ENCODE measurements at places on chromosomes 12 and 14.

DNA sequence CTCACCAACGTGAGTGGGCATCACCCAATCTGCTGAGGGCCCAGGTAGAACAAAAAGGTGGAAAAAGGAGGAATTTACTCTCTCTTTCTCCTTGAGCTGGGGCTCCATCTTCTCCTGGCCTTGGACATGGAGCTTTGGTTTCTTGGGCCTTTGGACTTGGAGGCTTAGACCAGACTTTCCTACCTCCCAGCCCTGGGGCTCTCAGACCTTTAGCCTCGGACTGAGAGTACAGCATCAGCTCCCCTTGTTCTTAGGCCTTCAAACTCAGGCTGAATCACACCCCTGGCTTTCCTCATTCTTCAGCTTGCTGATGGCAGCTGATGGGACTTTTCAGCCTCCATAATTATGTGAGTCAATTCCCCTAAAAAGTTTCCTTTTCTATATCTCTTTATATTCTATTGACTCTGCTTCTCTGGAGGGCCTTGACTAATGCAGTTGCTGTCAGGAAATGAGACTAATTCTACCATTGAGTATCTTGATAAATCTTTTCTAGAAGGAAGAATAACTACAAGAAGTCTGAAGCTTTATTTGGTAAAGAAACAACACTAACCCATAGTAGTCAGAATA, 15.9 kb upstream of the CLEC4E start:
- no peak for DNase-seq

DNA sequence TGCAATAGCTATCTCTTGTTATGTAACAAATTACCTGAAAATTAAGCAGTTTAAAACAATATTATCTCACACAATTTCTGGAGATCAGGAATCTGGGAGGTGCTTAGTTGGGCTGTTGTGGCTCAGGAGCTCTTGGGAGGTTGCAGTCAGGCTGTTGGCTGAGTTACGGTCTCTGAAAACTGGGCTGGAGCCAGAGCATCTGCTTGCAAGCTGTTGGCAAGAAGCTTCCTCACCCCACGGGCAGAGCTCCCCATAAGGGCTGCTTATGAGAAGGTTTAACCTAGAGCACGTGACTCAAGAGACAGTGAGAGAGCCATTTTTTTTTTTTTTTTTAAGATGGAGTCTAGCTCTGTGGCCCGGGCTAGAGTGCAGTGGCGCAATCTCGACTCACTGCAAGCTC, 346.8 kb downstream of the ATP23 start:
- DNase-seq: no peak

- DNase-seq: no peak
Observed at GRCh38 chr12:92226961-92227360, 81.3 kb upstream of the BTG1 start.

DNA sequence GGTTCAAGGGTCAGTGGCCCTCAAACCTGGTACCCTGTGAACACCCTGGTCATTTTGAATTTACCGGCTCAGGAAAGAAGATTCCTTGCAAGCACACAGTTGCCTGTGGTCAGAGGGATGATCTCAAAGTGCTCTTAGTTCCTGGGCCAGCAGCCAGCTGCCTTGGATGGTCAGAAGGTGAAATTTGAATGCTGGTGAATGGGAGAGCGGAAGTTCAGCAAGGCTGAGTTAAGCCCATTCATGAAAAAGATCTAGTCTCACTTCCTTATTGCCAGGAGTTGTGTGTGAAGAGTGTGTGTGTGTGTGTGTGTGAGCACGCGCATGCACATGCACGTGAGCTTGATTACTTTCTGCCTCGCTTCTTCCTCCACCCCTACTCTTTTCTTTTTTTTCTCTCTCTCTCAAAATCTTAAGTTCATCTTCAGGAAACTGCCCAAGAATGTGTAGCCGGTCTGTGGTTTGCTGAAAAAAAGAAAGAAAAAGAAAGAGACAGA, 155.5 kb upstream of the CCND2 start:
- no peak for DNase-seq

GRCh38 chr12:67909091-67909531, 80.1 kb upstream of the IFNG-AS1 start:
- DNase-seq: no peak

DNA sequence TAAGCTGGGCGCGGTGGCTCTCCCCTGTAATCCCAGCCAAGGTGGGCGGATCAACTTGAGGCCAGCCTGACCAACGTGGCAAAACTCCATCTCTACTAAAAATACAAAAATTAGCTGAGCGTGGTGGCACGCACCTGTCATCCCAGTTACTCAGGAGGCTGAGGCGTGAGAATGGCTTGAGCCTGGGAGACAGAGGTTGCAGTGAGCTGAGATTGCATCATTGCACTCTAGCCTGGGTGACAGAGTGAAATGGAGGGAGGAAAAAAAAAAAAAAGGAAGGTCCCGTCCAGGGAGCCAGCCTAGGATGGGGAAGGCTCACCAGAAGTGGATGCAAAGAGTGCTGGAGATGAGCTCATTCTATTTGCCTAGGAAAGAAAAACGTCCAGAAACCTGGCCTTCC, 1.9 kb upstream of the CD27 start:
- no peak for DNase-seq

- DNase-seq: peak; percentile 46
Observed at GRCh38 chr12:39272871-39273655, 169.9 kb downstream of the KIF21A start.

DNA sequence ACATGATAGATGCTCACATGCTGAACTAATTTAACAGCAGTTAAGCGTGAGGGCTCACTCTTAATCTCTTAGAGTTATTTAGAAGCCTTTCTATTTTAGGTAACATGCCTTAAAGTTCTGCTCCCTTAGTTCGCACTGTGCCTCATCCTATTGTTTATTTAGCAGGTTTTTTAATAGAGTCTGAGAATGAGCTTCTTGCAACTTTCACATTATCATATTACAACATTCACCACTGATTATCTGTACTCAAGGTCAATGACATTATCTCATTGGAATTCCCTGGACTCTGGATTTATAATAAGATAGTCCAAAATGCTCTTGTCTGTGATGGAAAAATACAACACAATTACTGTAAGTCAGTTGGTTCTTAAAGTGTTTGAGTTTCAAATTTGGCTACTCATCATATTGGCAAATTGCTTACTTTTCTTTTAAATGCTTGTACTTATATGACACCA, 183.6 kb upstream of the SLC38A2 start:
- no peak for DNase-seq

- DNase-seq: no peak
Observed at GRCh38 chr12:132646850-132647249, 28.3 kb downstream of the P2RX2 start.

GRCh38 chr12:48875944-48876515, 10.4 kb upstream of the RND1 start:
- DNase-seq: no peak

- DNase-seq: no peak
Observed at GRCh38 chr12:24681570-24681969, 267.3 kb downstream of the BCAT1 start.

DNA sequence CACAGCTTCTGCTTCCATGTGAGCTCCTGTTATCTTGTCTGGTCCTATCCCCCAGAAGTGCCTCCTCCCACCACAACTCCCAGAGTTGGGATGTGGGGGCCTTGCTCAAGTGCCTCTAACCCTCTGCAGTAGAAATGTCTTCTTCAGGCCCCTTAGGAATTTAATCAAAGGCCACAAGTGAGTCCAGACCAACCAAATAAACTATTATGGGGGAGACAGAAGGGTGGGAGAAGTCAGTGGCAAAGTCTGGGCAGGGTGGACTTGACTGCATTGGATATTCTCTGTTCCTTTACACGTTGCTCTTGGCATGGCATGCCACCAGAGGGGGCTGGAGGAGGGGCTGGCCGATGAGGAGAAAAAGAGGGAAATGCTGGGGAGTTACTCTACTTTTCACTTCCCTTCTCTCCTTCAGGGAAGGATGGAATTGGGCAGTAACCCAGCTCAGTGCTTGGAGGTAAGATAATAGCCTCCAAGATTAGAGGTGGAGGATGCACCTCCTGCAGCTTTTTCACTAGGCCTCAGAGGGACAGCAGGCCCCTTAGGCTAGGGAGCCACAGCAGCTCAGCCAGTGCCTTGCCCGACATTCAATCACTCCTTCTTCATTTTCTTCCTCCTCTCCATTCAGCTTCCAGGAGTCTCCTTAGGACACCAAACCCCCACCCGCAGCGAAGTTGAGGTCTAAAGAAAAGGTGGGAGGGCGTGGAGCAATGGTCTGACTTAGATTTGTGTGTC, 1.2 kb upstream of the AP1G2 start:
- no peak for DNase-seq

- DNase-seq: no peak
Observed at GRCh38 chr14:43949400-43949799, 557.7 kb downstream of the FSCB start.

DNA sequence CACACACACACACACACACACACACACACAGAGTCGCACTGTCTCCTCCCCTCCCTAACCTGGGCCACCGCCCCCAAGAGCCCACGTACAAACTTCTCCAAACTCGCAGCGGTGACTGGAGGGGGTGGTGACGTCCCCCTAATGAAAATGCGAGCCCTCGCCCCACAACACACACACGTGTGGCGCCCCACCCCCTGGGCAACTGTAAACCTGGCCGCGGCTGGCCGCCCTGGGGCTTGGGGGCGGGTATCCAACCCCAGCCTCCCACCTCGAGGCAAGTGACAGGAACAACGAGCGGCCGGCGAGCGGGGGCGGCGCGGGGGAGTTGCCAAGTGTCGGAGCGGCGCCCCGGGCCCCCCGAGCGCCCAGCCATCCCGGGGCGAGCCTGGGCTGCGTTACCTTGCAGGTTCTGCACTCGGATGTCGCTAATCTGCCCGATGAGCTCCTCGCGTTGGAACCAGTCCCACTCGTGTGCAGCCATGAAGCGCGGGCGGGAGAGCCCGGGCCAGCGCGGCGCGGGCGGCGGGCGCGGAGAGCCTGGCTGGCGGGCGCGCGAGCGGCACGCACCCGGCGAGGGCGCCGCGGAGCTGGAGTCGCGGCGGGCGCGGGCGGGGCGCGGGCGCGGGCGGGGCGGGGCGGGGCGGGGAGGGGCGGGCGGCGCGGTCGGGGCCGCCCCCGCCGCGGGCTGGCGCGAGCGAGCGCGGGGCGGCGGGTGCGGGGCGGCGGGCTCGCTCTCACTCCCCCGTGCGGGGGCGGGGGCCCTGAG, at the start of gene CLMN:
CLMN (minus strand) TSS at position 597 of the 766 bp plus-strand sequence; CDS start at position 481, 116 bp downstream.
- no peak for DNase-seq

- DNase-seq: no peak
Observed at GRCh38 chr14:58788655-58789503, 151.1 kb downstream of the DACT1 start.

DNA sequence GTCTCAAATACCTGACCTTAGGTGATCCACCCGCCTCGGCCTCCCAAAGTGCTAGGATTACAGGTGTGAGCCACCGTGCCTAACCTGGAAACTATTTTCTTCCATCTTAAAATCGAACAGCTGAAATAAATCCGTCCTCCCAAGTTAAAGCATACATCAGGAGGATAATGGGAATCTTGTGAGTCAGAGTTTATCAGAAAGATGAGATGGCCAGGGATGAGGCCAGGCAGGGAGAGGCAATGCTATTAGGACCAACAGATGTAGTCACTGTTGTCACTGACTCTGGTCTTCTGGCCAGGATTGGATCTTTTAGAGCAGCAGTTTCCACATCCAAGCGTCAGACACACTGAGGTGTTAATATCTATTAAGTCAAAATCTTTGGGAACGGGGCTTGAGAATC, 61.7 kb upstream of the USP44 start:
- no peak for DNase-seq

GRCh38 chr12:122063694-122064024, 14.9 kb upstream of the MLXIP start:
- no peak for DNase-seq

- peak; percentile 24 for DNase-seq
Observed at GRCh38 chr14:21861153-21861552, 187.5 kb upstream of the OR4E1 start.

DNA sequence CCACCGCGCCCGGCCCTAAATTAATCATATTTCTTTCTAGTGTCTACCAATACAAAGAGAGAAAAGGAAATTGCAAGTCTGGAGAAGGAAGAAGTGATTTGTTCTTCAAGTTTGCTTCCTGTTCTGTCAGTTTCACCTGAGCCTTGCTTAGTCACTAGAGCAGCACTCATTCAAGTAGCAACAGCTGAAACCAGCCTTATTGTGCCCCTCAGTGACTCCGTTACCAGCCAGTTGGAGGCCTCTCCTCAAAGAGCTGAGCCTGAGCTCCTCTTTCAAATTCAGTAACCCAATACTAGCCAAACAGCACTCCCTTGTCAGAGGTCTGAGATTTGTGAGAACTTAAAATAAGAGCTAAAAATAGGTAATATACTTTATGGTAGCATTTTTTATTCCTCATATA, 17.4 kb downstream of the PAWR start:
- DNase-seq: no peak

- DNase-seq: no peak
Observed at GRCh38 chr12:113302886-113303640, 31.8 kb downstream of the SLC8B1 start.

- DNase-seq: no peak
Observed at GRCh38 chr12:15918066-15918465, 6.9 kb downstream of the DERA start.

- DNase-seq: no peak
Observed at GRCh38 chr14:93107453-93107852, 8.3 kb downstream of the ITPK1 start.

- DNase-seq: no peak
Observed at GRCh38 chr12:93563807-93564538, 8.5 kb upstream of the SOCS2 start.

GRCh38 chr12:54701940-54702592, 53.9 kb upstream of the DCD start:
- DNase-seq: peak; percentile 61

- no peak for DNase-seq
Observed at GRCh38 chr14:88269806-88270420, 53.2 kb downstream of the KCNK10 start.

- DNase-seq: peak; percentile 10
Observed at GRCh38 chr12:572532-572899, 90.7 kb downstream of the NINJ2 start.

- DNase-seq: no peak
Observed at GRCh38 chr12:83106873-83107272, 420.2 kb downstream of the TMTC2 start.

- no peak for DNase-seq
Observed at GRCh38 chr12:52004042-52004648, 2.6 kb upstream of the TAMALIN start.

- DNase-seq: peak; percentile 17
Observed at GRCh38 chr12:13362260-13362841, 165.8 kb downstream of the EMP1 start.

DNA sequence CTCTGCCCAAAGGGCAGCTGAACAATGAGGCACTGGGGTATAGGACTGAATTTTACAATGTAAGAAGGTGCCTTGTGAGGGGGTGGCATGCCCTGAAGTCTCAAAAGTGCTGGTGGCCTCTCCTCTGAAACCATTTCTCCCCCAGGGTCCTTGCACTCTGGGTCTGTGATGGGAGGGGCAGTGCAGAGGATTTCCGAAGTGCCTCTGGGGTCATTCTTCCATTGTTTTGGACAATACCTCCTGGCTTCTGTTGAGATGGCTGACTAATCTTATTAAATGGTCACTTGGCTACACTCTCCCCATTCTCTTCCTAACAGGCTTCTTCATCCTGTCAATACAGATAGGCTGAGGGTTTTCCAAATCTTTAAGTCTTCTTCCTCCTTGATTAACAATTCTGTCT, 59.3 kb downstream of the UNC79 start:
- DNase-seq: no peak
